Left colon (tissue), 2 donors: ENCODE measurements at places on chromosomes 4 and X. TPM values are rescaled to one million over a fixed set of nuclear protein-coding genes. Genes with fewer than 3 reads are reported as not detected.

The ZCCHC4 gene
- total RNA-seq: 7.3 TPM

The ADH4 gene
- total RNA-seq: 0.31 TPM

The SH3RF1 gene
- 66.1 TPM for total RNA-seq

The GPRASP1 gene
- total RNA-seq: 5.0 TPM

The UGT2B7 gene
- total RNA-seq: 9.2 TPM

The CTSO gene
- 16.7 TPM for total RNA-seq

The C4orf36 gene
- 0.92 TPM for total RNA-seq

The GPRASP3 gene
- total RNA-seq: 3.2 TPM

The GAR1 gene
- total RNA-seq: 12.8 TPM

The MTMR8 gene
- 9.2 TPM for total RNA-seq

The UGT2A3 gene
- 134 TPM for total RNA-seq
